ENCODE measurements at places on chromosomes 6 and 20. TPM values are rescaled to one million over a fixed set of nuclear protein-coding genes. Genes with fewer than 3 reads are reported as not detected.

- no peak for DNase-seq
Observed at GRCh38 chr20:29687438-29687837, 1570.0 kb upstream of the DEFB115 start.

GRCh38 chr6:95545686-95546085 lies 31.6 kb upstream of the MANEA start:
- DNase-seq, result no peak

- peak; percentile 89 for DNase-seq
Observed at GRCh38 chr20:23637282-23638221, at the start of gene CST3. Gene CST3, minus strand, starts transcription at chr20:23637955. Its CDS starts 93 bp downstream, at chr20:23637862.

DNA sequence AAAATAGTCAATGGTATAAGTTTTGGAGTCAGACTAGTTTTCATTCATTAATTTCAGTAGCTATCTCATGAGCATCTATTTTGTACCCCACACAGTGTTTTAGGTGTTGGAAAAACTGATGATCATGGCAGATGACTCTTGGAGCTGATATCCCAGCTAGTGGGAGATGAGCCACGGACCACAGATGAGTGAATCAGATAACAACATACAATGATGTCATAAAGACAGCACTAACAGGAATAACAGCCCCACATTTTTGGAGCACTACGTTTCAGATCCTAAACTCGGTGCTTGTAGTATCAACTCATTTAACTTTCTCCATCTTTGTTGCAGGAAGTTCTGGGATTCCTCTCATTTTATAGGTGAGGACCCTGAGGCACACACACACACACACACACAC lies 67.8 kb upstream of the EDN3 start:
- no peak for DNase-seq

GRCh38 chr6:42195415-42195814 lies 659 bp upstream of the GUCA1B start:
- DNase-seq, result peak; percentile 27

DNA sequence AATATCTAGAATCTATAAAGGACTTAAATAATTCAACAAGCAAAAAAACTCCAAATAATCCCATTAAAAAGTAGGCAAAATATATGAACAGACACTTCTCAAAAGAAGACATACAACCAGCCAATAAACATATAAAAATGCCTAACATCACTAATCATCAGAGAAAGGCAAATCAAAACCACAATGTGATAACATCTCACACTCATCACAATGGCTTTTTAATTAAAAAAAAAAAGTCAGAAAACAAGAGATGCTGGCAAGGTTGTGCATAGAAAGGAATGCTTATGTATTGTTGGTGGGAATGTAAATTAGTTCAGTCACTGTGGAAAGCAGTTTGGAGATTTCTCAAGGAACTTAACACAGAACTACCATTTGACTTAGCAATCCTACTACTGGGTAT lies 979.6 kb upstream of the MAP3K7 start:
- no peak for DNase-seq

GRCh38 chr6:51528556-51528955 lies 558.9 kb downstream of the PKHD1 start:
- DNase-seq, result no peak

GRCh38 chr6:139240161-139241010 lies 51.4 kb downstream of the TXLNB start:
- no peak for DNase-seq

GRCh38 chr20:5859608-5860007 lies 90.7 kb downstream of the TRMT6 start:
- no peak for DNase-seq

DNA sequence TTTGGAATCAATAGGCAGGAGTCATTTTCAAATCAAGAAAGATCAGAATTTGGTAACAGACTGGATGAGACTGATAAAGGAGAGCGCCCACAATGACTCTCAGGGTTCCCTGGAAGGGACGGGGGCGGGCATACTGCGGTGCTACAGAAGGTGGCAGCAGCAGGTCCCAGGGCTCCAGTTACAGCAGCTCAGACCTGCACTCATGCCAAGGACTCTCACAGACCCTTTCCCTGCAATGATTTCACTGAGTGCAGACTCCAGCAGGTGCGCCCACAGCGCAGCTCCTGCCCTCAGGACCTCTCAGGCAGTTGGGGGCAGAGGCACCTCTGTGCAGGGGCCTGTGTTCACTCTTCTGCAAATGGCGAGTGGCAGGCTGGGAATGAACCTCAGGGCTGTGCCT lies 359.8 kb downstream of the ZFAND3 start:
- no peak for DNase-seq

DNA sequence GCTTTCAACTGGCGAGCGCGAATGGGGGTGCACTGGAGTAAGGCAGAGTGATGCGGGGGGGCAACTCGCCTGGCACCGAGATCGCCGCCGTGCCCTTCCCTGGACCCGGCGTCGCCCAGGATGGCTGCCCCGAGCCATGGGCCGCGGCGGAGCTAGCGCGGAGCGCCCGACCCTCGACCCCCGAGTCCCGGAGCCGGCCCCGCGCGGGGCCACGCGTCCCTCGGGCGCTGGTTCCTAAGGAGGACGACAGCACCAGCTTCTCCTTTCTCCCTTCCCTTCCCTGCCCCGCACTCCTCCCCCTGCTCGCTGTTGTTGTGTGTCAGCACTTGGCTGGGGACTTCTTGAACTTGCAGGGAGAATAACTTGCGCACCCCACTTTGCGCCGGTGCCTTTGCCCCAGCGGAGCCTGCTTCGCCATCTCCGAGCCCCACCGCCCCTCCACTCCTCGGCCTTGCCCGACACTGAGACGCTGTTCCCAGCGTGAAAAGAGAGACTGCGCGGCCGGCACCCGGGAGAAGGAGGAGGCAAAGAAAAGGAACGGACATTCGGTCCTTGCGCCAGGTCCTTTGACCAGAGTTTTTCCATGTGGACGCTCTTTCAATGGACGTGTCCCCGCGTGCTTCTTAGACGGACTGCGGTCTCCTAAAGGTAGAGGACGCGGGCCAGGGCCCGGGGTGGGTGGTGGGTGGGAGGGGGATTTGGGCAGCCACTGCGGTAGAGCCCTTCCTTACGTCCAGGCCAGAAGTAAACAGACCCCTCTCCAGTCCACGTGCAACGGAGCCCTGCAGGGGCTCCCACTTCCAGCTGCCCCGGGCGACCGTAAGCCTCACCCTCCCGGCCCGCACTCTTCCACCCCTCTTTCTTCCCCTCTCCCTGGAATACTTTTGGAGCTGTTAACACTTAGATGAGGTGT lies 998 bp downstream of the BMP2 start:
- DNase-seq, result no peak

- DNase-seq, result no peak
Observed at GRCh38 chr20:3595541-3595940, 67.7 kb downstream of the GFRA4 start.

GRCh38 chr6:100212131-100212530 lies 218.1 kb upstream of the MCHR2 start:
- DNase-seq, result no peak

DNA sequence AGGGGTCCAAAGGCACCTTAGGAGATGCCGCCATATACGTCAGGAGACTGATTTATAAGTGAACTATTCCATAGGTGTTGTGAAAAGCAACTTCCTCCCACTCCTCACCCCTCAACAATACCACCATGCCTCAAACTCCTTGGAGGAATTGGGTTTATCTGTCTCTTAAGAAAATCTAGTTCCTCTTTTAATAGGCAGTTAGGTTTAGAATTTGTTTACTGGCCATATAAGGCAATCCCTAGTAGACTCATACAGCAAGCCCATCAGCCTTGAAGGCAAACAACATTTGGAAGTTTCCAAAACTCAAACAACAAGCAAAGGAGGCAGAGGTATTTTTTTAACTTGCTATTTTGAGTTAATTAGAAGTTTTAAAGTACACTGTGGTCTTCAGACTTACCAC lies 66.1 kb downstream of the PRND start:
- no peak for DNase-seq

The SMPD2 gene
- total RNA-seq, result 20.4 TPM

The BLTP3A gene
- 34.6 TPM for total RNA-seq

The PDYN gene
- not detected for total RNA-seq

The C20orf202 gene
- total RNA-seq, result not detected

The RALGAPA2 gene
- 2.7 TPM for total RNA-seq

The DEFB128 gene
- not detected for total RNA-seq

The GJA1 gene
- 0.67 TPM for total RNA-seq
